Activated CD4-positive, alpha-beta memory T cell treated with anti-CD3 and anti-CD28 coated beads for 36 hours (primary cell): ENCODE measurements at places on chromosomes 4 and X. TPM values are rescaled to one million over a fixed set of nuclear protein-coding genes. Genes with fewer than 3 reads are reported as not detected.

DDX60 gene
- total RNA-seq: 24.1 TPM

NPNT gene
- not detected for total RNA-seq

TEX13D gene
- 0.10 TPM for total RNA-seq

APLN gene
- total RNA-seq: 0.26 TPM

MCUB gene
- 80.5 TPM for total RNA-seq

NSUN7 gene
- total RNA-seq: 0.10 TPM

SPANXN3 gene
- total RNA-seq: not detected

MAGEC2 gene
- not detected for total RNA-seq

DNA sequence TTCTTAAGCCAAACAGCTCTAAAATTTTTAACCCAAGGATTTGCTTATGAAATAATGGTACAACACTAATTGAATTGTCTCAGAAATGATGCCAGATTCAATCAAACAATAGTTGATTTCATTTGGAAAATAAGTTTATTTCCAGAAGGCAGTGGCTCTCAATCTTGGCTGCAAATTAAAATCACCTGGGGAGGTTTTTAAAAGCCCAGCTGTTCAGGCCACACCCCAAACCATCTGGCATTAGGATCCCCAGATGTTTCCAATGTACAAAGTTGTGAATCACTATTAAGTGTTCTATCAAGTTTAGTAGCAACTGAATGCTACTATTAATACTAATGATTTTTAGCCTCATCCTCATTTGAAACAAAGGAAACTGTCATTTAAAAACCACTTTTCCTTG is 22.2 kb downstream of the TMEM184C start:
- no peak for DNase-seq
- peaks cover 15% of the 10 kb centered on the region for H3K4me1 ChIP-seq
- no peak overlapping the region for H3K4me3 ChIP-seq
- no peak overlapping the region for H3K27ac ChIP-seq

DNA sequence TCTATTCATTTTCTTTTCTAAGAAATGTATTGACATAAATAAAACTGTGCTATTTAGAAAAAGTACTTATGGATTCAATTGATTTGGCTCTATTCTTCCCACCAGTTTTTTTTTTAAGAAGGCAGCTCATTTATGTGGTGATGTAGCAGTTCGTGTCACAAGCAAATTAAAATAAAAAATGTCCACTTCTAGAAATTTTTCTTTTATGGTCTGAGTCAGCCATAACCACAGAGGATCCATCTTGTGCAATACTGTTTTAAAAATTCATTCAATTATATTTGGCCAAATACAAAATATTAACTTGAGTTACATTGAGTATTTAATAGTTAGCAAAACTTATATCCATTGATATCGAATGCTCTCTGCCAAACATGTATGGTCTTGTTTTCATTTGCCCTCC is 207.9 kb upstream of the FAT1 start:
- DNase-seq: no peak
- H3K27me3 ChIP-seq: no peaks in the 10 kb centered on the region
- no peaks in the 10 kb centered on the region for H3K4me1 ChIP-seq
- H3K4me3 ChIP-seq: no peak overlapping the region
- H3K27ac ChIP-seq: no peak overlapping the region

GRCh38 chrX:41167888-41168287 is 82.6 kb downstream of the USP9X start:
- no peak for DNase-seq
- H3K4me3 ChIP-seq: no peak overlapping the region
- no peak overlapping the region for H3K27ac ChIP-seq

DNA sequence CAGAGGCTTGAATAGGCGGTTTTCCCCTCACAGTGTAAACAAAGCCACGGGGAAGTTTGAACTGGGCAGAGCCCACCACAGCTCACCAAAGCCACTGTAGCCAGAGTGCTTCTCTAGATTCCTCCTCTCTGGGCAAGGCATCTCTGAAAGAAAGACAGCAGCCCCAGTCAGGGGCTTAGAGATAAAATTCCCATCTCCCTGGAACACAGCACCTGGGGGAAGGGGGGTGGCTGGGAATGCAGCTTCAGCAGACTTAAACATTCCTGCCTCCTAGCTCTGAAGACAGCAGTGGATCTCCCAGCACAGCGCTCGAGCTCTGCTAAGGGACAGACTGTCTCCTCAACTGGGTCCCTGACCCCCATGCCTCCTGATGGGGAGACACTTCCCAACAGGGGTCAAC is 44.0 kb upstream of the USP38 start:
- H3K27me3 ChIP-seq: no peaks in the 10 kb centered on the region
- peaks cover 2% of the 10 kb centered on the region for H3K36me3 ChIP-seq
- no peak overlapping the region for H3K27ac ChIP-seq

DNA sequence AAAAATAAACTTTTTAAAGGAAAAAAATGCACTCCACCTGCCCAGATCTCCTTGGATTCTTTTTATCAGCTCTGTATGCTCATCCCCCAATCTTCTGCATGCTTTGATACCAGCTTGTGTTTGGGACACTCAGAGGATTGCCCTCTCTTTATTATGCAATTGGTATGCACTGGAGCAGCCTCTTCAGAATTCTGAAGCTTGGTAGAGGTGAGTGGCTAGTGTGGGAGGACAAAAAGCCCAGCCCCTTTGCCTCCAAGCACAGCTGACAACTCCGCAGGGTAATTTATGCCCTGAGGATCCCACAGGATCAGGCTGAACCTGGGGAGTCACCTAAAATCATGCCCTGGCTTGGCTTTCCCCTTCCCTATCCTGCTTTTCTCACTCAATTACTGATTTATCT is 16.7 kb downstream of the IL21 start:
- H3K27me3 ChIP-seq: peaks cover 7% of the 10 kb centered on the region
- no peak overlapping the region for H3K4me3 ChIP-seq
- H3K36me3 ChIP-seq: peaks cover 6% of the 10 kb centered on the region
- no peak for DNase-seq

DNA sequence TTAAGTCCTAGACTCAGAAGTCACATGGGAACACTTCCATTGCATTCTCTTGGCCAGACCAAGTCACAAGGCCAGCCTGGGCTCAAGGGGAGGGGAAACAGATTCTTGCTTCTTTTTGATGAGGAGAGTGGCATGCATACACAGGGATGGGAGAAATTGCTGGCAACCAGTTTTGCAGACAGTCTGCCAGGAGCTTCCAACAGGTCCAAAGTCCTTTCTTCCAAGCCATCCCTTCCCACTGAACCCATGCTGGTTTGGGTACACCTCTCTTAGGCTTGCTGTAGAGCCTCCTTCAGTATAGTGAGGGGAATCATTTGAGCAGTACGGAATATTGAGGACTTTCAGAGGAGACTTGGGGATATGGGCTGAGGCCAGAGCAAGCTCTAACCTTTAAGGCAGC is 267.8 kb downstream of the BCOR start:
- no peak overlapping the region for H3K4me3 ChIP-seq
- H3K4me1 ChIP-seq: no peaks in the 10 kb centered on the region
- no peak for DNase-seq
- H3K27me3 ChIP-seq: no peaks in the 10 kb centered on the region
- no peaks in the 10 kb centered on the region for H3K36me3 ChIP-seq

DNA sequence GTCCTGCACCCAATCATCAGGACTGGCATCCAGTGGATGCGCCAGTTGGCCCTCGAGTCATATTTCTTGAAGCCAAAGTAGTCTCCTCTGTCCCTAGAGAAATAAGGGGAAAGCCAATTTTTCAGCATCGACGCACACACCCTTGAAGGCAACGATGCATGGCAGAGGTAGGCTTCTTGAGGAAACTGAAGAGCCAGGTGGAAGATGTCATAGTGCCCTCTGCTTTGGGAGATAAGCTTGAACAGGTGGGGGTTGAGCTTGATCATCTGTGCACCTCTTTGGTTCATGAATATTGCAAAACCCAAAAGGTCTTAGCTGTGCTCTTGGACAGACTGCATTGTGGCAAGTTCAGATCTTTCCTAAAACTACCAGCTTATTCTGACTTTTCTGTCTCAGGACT is 34.6 kb upstream of the WDR1 start:
- no peaks in the 10 kb centered on the region for H3K27me3 ChIP-seq
- no peak for DNase-seq
- H3K36me3 ChIP-seq: no peaks in the 10 kb centered on the region

GRCh38 chr4:150598909-150599308 is 17.0 kb downstream of the MAB21L2 start:
- no peaks in the 10 kb centered on the region for H3K4me1 ChIP-seq
- DNase-seq: no peak
- H3K27me3 ChIP-seq: no peaks in the 10 kb centered on the region

- DNase-seq: no peak
- peaks cover 39% of the 10 kb centered on the region for H3K36me3 ChIP-seq
- H3K4me3 ChIP-seq: no peak overlapping the region
- no peaks in the 10 kb centered on the region for H3K4me1 ChIP-seq
- no peaks in the 10 kb centered on the region for H3K27me3 ChIP-seq
Observed at GRCh38 chrX:310621-311155, 7.9 kb downstream of the GTPBP6 start.

DNA sequence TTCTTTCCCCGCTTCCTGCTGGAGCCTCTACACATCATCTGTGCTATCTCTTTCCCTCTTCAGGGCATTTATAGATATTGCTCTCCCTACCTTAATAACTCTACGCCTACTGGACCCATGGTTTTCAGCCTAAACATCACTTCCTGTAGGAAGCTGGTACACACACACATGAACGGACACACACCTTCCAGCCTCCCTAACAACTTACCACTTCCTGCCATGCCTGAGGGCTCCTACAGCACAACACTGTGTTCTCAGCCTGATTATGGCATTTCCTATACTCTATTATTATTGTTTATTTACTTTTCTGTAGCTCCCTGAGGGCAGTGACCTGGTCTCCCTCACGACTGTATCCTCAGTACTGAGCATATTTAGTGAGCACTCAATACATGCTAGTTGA is 163.6 kb upstream of the MAP3K15 start:
- DNase-seq: no peak
- peak overlapping the region; percentile 53 for H3K4me3 ChIP-seq
- H3K4me1 ChIP-seq: peaks cover 80% of the 10 kb centered on the region
- no peaks in the 10 kb centered on the region for H3K27me3 ChIP-seq

- no peak overlapping the region for H3K4me3 ChIP-seq
- no peaks in the 10 kb centered on the region for H3K4me1 ChIP-seq
- DNase-seq: no peak
- no peaks in the 10 kb centered on the region for H3K27me3 ChIP-seq
- H3K36me3 ChIP-seq: no peaks in the 10 kb centered on the region
Observed at GRCh38 chr4:79199743-79200142, 126.1 kb downstream of the NAA11 start.

GRCh38 chr4:153785910-153786721 is 2.8 kb downstream of the SFRP2 start:
- peaks cover 74% of the 10 kb centered on the region for H3K27me3 ChIP-seq
- DNase-seq: no peak
- H3K4me1 ChIP-seq: peaks cover 18% of the 10 kb centered on the region
- no peak overlapping the region for H3K27ac ChIP-seq
- H3K36me3 ChIP-seq: no peaks in the 10 kb centered on the region
- H3K4me3 ChIP-seq: no peak overlapping the region

DNA sequence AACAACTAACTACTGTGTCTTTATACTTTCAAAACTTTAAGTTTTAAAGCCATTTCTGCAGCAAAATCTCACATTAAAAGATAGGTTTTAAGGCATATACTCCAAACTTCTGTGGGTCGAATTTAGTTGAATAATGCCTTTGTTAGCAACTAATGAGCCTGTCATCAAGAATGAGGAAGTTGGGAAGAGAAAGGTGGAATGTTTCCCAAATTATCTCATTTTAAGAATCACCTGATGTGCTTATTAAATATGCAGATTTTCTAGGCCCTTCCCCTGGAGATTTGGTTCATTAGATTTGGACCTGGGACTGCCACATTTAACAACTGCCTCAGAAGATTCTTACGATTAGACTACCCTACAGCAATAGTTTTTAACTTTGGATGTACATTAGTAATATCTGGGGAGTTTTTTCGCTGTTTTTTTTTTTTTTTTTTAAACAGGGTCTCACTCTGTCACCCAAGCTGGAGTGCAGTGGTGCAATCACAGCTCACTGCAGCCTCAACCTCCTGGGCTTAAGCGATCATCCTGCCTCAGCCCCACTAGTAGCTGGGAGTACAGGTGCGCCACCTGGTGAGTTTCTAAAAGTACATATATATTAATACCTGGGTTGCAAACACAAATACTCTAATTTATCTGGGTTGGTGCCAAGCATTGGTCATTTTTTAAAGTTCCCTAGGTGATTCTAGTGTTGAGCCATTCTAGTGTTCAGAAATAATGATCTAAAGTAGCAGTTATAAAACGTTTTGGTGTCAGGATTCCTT is 16.1 kb upstream of the TASL start:
- H3K4me1 ChIP-seq: peaks cover 18% of the 10 kb centered on the region
- no peaks in the 10 kb centered on the region for H3K27me3 ChIP-seq
- no peak overlapping the region for H3K27ac ChIP-seq
- H3K36me3 ChIP-seq: no peaks in the 10 kb centered on the region
- DNase-seq: peak; percentile 15
- H3K4me3 ChIP-seq: no peak overlapping the region

GRCh38 chrX:2811271-2811670 is 17.5 kb upstream of the GYG2 start:
- H3K36me3 ChIP-seq: no peaks in the 10 kb centered on the region
- no peak overlapping the region for H3K27ac ChIP-seq
- no peaks in the 10 kb centered on the region for H3K27me3 ChIP-seq
- no peak overlapping the region for H3K4me3 ChIP-seq
- peaks cover 7% of the 10 kb centered on the region for H3K4me1 ChIP-seq

DNA sequence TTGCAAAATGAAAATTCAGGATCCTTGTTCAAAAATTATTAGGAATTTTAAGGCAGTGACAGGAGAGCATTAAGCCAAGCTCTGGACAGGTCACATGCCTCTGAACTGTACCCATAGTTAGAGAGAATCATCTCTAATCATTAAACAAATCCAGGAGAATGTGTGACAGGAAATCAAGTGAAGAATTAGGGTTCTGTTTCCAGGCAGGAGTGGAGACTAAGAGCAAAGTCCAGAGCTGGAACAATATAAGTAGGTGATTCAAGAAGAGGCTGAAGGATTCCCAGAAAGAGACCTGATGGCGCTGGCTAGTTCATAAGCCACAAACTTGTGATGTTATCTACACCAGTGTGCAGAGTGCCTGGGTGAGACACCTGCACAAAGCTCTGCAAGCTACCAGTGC is 104.6 kb upstream of the PRKG2 start:
- H3K36me3 ChIP-seq: no peaks in the 10 kb centered on the region
- H3K4me1 ChIP-seq: no peaks in the 10 kb centered on the region
- no peak for DNase-seq

- no peak for DNase-seq
- H3K27me3 ChIP-seq: no peaks in the 10 kb centered on the region
- no peak overlapping the region for H3K4me3 ChIP-seq
- H3K36me3 ChIP-seq: peaks cover 3% of the 10 kb centered on the region
- H3K27ac ChIP-seq: no peak overlapping the region
Observed at GRCh38 chr4:113962719-113963265, 16.7 kb downstream of the ARSJ start.

GRCh38 chr4:151472711-151473110 is 63.7 kb downstream of the FHIP1A start:
- DNase-seq: no peak
- peaks cover 5% of the 10 kb centered on the region for H3K27me3 ChIP-seq
- H3K36me3 ChIP-seq: no peaks in the 10 kb centered on the region
- H3K27ac ChIP-seq: no peak overlapping the region
- H3K4me1 ChIP-seq: no peaks in the 10 kb centered on the region
- no peak overlapping the region for H3K4me3 ChIP-seq
